GM12865 (cell line): ENCODE measurements at places on chromosomes 16 and 17.

DNA sequence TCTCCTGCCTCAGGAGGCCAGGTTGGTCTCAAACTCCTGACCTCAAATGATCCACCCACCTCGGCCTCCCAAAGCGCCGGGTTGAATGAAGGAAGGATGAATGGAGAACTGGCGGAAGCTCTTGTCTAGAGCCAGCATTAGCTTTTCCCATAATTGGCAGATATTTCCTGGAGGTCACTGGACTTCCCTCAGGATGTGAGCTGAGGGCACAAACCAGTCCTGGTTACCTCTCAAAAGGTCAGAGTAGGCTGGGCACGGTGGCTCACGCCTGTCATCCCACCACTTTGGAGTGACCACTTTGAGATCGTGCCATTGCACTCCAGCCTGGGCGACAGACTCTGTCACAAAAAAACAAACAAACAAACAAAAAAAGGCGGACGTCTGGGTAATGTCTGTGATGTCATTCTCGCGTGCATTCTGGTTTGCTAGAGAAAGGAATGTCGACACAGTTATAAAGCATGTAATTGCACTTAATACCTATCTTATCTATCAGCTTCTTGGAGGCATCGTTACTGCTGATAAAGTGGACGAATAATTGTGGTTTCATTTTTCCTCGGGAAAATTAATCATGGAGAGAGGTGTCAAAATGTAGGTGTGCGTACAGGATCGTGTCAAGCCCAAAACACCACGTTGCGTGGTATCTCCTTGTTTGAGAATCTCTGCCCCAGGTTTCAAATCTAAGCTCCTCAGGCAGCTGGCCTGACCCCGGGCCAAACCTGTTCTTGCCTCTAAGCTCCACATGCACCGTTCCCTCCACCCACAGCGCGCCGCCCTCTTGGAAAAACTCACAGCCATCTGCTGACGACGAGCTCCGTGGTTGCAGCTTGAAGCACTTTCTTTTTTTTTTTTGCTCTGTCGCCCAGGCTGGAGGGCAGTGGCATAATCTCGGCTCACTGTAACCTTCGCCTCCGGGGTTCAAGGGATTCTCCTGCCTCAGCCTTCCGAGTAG is 6.4 kb upstream of the CRK start:
- peak; percentile 32 for DNase-seq

GRCh38 chr17:693791-694638 is 20.6 kb downstream of the VPS53 start:
- no peak for DNase-seq

DNA sequence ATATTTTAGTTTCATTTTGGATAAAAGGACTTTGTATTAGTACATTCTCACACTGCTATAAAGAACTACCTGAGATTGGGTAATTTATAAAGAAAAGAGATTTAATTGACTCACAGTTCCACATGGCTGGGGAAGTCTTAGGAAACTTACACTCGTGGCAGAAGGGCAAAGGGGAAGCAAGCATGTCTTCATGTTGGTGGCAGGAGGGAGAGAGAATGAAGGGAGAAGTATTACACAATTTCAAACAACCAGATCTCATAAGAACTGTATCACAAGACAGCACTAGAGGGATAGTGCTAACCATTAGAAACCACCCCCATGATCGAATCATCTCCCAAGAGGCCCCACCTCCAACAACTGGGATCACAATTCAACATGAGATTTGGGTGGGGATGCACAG is 142.9 kb downstream of the USP31 start:
- no peak for DNase-seq

GRCh38 chr17:36611345-36612072 is 10.1 kb downstream of the MRM1 start:
- no peak for DNase-seq
